ENCODE measurements at places on chromosomes 5 and 9.

GRCh38 chr5:141543053-141543452, 54.2 kb downstream of the PCDHGC5 start:
- DNase-seq: no peak

- no peak for DNase-seq
Measured at GRCh38 chr5:351084-351920, 29.8 kb downstream of the AHRR start.

GRCh38 chr5:69084903-69085302, 8.9 kb upstream of the SLC30A5 start:
- DNase-seq: no peak

DNA sequence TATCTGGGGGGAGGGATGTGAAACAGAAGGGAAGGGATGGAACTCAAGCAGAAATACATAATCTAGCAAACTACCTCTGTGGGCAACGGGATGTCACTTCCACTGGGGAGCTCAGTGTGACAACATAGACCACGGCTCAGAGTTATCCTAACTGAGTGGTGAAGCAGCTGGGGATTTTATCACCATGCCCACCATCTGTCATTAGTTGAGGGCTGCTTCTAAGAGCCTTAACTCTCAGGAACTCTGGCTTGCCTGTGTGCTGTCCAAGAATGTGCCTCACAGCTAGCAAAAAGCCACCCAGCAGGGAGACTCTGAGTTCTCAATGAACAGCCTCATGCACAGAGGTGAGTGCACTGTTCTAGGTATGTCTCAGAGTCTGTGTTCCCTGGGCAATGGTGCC, 90.6 kb upstream of the CXCL14 start:
- DNase-seq: no peak

GRCh38 chr9:19992556-19992955, 203.7 kb upstream of the SLC24A2 start:
- no peak for DNase-seq

DNA sequence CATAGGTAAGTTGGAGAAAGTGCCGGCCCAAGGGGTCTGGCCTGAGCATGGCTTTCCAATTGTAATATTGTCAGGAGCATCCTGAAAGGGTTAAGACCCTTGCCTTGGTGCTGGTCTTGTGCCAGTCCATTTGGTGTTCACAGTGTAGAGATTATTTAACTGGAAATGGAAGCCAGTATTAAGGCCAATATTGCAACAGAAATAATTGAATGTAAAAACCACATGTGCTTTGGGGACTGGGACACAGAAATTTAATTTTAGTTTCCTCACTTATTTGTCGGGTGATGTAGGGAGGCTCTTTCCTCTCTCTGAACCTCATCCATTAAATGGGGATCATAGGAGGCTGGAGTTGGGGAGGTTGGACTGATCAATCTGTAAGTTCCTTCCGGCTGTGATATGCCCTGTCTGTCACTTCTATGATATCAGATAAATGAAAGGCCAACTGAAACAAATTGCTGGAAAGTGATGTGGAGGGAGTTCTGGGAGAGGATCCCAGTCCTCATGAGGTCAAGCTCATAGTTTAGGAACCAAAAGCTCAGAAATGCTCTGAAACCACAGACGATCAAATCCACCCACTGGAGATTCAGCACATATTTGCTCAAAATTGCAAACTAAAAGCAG, 54.8 kb upstream of the COL15A1 start:
- DNase-seq: no peak

DNA sequence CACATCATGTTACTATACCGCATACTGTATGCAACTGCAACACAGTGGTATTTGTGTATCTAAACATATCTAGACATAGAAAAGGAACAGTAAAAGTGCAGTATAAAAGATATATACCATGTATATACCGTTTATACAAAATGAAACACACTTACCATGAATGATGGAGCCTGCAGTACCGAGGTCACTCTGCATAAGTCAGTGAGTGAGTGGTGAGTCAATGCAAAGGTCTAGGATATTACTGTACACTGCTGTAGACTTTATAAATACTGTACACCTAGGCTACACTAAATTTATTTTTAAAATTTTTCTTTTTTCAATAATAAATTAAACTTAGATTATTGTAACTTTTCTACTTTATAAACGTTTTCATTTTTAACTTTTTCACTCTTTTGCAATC, 29.3 kb downstream of the PRELID2 start:
- DNase-seq: no peak

- no peak for DNase-seq
Measured at GRCh38 chr5:96690861-96691260, 28.7 kb downstream of the CAST start.

DNA sequence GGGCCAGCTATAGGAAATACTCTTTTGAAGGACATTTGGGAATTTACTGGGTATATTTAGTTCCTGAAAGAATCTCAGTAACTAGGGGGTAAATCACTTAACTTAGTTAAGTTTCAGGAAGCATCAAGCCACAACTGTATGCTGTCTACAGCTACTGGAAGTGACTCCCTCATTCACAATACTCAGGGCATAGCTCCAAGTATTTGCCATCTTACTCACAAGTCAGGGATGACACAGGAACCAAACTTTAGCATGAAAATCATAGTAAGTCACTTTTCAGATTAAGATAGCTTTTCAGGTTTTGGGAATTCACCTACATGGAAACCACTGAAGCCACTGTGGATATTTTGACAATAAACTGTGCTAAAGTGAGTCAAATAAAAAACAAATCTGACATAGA, 242.4 kb upstream of the ATP10B start:
- DNase-seq: no peak

- no peak for DNase-seq
Measured at GRCh38 chr5:1910081-1910760, 27.5 kb upstream of the IRX4 start.

Measured in stimulated activated CD4-positive, alpha-beta T cell treated with anti-CD3 and anti-CD28 coated beads, Interleukin-15, amount 100 ng/mL, for 48 hours (primary cell).